ENCODE measurements at places on chromosomes 3 and 15.

GRCh38 chr3:106717178-106717780 lies 660.0 kb upstream of the CCDC54 start:
- DNase-seq: no peak

DNA sequence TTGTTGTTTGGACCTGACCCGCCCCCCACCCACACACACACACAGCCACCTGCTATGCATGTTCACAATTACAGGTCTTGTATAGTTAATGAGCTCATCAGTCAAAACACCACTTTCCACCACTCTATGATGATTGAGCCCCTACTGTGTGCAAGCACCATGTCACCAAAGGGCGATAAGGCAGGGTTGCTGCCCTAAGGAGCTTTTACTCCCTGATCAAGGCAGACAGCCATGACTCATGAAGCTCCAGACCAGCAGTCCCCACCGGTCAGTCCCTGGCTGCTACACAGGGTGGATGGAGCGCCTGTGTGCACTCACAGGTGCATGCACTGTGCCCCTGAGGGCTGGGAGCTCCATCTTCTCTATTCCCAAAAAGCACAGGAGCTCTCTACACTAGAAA lies 270.6 kb downstream of the CLSTN2 start:
- DNase-seq: no peak

- DNase-seq: no peak
Observed at GRCh38 chr3:113250566-113250965, 39.2 kb downstream of the BOC start.

DNA sequence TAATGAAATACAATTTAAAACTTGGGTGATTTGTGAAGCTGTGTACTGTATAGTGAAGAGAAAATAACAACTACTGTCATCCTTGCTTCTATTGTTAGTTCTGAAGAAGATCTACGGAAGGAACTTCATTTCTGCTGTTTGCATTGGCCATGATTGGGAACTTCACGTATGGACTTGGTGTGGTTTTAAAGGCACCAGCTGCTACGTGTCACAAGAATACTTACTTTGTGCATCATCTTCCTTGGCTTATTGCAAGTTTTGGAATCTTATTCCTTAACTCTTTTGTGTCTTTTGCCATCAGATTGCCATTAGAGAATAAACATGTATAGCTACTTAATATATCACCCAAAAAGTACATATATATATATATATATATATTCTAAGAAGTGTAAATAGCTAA lies 75.0 kb upstream of the VEPH1 start:
- no peak for DNase-seq

DNA sequence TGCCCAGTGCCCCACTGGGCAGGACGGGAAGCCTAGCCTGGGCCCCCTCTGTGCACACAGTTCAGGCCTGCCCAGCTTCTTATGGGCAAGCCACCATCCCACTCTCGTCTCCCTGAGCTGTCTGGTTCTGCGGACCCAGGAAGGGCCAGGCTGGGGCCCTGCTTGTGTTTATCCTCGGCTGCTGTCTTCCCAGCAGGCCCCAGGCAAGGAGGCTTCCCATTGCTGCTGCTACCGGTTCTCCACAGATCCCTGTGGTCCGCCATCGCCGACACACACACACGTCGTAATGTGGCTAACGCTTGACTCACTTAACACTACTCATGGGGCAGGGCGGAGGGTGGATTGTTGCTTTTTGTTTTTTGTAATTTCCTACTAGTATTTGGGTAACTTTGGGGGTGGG lies 52.4 kb upstream of the SLC6A1 start:
- DNase-seq: no peak

- DNase-seq: no peak
Observed at GRCh38 chr15:67300266-67301025, 45.9 kb downstream of the IQCH start.

DNA sequence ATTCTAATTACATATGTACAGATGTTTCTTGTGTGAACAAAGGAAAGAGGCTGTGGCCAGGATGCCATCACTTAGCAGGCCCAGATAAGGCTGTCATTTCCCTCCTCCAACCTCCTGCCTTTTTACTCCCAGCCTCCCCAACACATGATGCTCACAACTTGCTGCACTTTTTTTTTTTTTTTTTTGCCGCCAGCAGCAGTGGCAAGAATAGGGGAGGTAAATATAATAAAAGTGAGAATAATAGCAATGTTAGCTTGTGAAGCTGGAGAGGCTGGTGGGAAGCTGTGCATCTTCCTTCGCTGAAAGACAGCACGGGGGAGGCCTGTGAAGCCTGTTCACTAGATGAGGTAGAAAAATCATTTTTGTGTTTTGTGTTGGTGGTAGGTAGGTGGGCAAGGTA lies 42.5 kb upstream of the MYO5C start:
- no peak for DNase-seq

- DNase-seq: no peak
Observed at GRCh38 chr3:134965865-134966481, 170.9 kb downstream of the EPHB1 start.

Data from NCI-H1930 (cell line).